Ascending aorta (tissue), 2 donors: ENCODE measurements at places on chromosomes 1 and 21. TPM values are rescaled to one million over a fixed set of nuclear protein-coding genes. Genes with fewer than 3 reads are reported as not detected.

The TAS1R1 gene
- not detected for total RNA-seq

The GNAT2 gene
- not detected for total RNA-seq

DNA sequence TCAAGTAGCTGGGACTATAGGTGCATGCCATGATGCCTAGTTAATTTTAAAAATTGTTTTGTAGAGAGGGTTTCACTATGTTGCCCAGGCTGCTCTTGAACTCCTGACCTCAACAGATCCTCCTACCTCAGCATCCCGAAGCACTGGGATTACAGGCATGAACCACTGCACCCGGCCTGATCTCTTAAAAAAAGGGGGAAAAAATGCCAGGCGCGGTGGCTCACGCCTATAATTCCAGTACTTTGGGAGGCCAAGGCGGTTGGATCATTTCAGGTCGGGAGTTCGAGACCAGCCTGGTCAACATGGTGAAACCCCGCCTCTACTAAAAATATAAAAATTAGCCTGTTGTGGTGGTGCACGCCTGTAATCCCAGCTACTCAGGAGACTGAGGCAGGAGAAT lies 13.2 kb downstream of the AVPR1B start:
- H3K27ac ChIP-seq: no peak overlapping the region
- H3K4me3 ChIP-seq: no peak overlapping the region
- H3K4me1 ChIP-seq: no peaks in the 10 kb centered on the region
- no peak for DNase-seq

The KCNJ15 gene
- total RNA-seq: 17.5 TPM

The USP48 gene
- 41.3 TPM for total RNA-seq

GRCh38 chr1:53207726-53208125 lies 11.1 kb downstream of the CPT2 start:
- no peak for DNase-seq
- H3K4me1 ChIP-seq: no peaks in the 10 kb centered on the region
- no peaks in the 10 kb centered on the region for H3K27me3 ChIP-seq
- H3K36me3 ChIP-seq: peaks cover 91% of the 10 kb centered on the region
- no peak overlapping the region for H3K4me3 ChIP-seq

DNA sequence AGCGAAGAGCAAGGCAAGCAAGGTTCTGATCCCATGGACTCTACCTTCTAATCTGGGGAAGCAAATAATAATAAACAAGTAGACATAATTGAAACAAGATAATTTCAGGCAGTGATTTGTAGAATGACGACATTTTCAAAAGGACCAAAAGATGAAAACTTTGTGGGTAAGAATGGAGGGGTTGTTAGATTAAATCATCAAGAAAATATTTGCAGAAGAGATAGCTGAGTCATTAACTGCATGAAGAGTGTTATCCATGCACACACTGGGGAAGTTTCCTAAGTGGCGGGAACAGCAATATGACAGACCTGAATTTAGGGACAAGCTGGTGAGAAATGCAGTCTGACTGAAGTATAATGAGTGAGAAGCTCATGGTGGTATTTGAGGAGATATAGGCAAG lies 583.1 kb upstream of the RGS18 start:
- no peak overlapping the region for H3K4me3 ChIP-seq
- H3K36me3 ChIP-seq: no peaks in the 10 kb centered on the region
- no peak for DNase-seq
- no peaks in the 10 kb centered on the region for H3K4me1 ChIP-seq
- no peak overlapping the region for H3K27ac ChIP-seq
- H3K27me3 ChIP-seq: no peaks in the 10 kb centered on the region

- H3K4me1 ChIP-seq: no peaks in the 10 kb centered on the region
- no peak overlapping the region for H3K27ac ChIP-seq
- H3K4me3 ChIP-seq: no peak overlapping the region
- no peaks in the 10 kb centered on the region for H3K27me3 ChIP-seq
- H3K36me3 ChIP-seq: peaks cover 9% of the 10 kb centered on the region
Observed at GRCh38 chr1:227744668-227745067, 9.4 kb downstream of the SNAP47 start.

- no peak overlapping the region for H3K27ac ChIP-seq
- DNase-seq: no peak
- no peak overlapping the region for H3K4me3 ChIP-seq
Observed at GRCh38 chr1:200921571-200922110, 26.9 kb downstream of the INAVA start.
